AG09319 (cell line): ENCODE measurements at places on chromosomes 13 and 19.

- DNase-seq = no peak
Measured at GRCh38 chr19:53131085-53131590, 1.6 kb downstream of the ZNF415 start.

DNA sequence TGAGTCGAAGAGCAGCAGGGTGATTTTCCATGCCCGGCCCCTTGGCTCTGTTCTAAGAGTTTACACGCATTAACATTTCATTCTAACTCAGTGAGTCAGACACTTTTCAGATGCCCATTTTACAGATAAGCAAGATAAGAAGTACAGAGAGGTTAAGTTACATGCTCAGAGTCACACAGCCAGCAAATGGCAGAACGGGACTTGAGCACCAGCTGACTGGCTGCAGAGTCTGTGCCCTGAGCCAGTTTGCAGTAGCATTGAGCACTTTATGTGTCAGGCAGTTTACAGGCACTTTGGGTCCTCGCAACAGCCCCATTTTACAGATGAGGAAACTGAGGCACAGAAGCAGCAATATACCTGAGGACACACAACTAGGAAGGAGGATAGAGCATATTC lies 19.0 kb downstream of the CCDC8 start:
- DNase-seq = no peak

DNA sequence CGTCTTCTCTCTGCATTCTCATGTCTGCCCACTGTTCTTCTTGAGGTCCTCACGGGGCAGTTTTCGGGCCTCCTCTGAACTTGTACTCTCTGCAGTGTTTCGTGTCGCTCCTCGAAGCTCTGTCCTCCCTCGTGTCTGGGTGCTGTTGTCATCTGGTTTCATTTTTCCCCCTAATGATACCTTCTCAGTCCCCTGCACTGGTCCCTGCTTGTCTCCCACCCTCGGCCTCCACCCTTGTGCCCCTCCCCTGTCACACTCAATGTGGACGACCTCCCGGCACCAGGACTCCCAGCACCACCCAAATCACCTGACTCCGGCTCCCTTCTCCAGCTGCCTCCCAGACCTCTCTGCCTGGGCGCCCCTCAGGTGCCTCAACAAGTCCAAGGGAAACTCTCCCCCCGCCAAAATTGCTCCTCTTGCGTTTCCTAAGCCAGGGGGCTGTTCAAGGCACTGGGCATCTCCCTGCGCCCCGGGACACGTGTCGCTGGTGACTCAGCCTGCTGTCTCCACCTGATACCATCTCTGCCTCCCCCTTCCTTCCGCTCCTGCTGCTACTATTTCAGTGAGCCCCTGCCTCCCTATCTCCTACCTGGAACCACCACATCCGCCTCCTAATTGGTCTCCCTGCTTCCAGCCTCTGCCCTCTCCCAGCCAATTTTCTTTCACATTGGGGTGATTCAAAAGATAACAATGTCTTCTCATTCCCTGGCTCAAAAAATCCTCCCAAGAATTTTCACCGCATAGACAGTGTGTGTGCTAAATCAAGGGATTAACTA lies 49.5 kb downstream of the RFX2 start:
- no peak for DNase-seq

- no peak for DNase-seq
Measured at GRCh38 chr13:45788011-45788410, 63.5 kb downstream of the SIAH3 start.

DNA sequence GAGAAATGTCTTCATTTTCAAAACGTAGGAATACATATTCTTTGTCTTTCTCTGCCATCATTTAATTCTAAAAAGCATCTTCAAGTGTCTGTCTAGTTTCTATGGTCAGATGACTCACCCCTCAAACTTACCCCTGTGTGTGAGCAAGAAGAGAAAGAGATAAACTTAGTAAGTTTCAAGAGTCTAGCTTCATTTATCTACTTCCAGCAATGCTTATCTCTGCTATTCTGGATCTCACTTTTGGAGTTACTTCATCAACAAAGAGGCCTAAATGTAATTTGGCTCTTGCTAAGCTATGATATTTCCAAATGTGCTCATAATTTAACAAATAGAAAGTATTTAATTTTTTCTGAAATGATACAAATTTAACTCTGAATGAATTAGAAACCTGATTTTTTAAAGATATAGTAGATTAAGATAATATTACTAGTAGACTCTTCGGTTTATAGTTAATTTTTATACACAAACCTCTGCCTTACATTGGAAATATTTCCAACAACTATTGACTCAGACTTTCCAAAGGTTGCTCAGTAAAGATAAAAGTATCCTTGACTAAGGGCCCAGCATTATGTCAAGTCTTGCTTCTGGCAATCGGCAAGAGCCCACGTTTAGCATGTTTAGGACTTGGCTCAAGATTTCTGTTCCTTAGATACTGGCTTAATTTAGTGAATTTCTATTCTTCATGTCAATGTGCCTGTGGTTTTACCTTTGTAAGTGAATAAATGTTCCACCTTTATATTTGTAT lies 1511.0 kb upstream of the SLC10A2 start:
- DNase-seq = no peak

DNA sequence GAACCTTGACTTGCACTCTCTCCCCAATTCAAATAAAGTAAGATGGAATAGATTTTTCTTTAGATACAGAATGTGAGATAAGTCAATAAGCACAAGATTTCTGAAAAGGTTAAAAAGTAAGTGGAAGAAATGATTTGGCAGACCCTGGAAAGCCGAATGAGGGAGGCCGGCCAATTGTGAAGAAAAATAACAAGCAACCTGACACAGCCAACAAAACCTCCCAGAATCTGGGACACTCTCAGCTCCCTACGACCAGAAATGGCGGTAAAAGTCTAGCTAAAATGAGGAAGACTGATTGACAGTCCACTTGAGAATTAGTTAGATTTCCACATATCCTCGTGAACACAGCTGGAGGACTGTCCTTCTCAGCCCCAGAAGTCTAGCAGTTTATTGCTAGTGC lies 85.4 kb downstream of the KLF12 start:
- no peak for DNase-seq

DNA sequence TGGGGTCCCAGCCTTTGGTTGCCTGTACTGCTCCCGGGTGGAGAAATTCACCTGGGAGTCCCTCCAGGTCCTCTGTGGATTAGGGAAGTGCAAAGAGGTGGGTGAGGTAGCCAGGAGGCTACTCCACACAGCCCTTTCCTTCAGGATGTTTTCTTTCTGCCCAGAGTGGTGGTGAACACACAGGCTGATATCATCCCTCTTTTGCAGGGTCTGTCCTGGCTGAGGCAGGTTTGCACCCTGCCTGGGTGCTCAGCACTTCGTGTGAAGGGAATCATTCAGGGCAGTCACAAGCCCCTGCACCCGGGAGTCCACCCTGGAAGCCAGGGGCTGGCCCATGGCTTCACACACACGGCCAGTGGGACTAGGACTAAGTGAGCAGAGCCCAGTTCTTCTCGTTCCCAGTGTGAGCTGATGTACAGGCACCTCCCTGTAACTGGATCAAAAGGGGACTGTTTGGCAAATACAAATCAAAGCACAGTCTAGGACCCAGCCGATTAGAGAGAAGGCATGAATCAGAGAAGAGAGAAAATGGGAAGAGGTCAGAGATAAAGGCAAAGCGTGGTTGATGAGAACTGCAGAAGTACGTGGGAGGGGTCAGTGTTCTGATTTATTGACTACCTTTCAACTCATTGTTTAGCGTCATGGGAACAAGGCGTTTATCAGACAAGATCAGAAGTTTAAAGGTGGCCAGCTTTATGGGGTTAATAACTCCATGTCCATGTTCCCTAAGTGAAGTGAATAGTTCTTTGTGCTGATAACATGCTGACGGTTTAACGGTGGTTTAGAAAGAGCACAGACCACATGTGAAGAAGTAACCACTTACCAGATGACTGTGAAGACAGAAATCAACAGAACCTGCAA lies 30.4 kb upstream of the SPATA13 start:
- no peak for DNase-seq

DNA sequence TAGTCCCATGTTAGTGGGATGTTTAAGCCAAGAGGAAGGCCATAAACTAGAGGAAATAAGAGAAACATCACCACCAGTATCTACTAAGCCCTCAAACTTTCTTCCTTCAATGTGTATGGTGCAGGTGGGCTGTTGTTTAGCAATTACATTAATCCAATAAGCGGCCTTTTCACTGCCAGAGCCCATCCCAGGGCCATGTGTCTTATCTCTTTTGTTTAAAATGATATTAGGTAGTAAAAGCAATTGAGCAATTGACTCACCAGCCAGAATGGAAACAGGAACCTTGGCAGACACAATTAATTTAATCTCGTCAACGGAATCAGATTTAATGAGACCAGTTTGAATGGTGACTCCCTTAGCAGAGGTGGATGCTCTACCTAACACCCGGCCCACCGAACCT lies 1503.5 kb downstream of the UQCRFS1 start:
- no peak for DNase-seq

- no peak for DNase-seq
Measured at GRCh38 chr13:98096059-98096458, 46.8 kb upstream of the FARP1 start.

- no peak for DNase-seq
Measured at GRCh38 chr19:48950159-48950558, 4.5 kb upstream of the BAX start.

GRCh38 chr13:98482476-98483444 lies 94.1 kb downstream of the STK24 start:
- DNase-seq = peak; percentile 61

DNA sequence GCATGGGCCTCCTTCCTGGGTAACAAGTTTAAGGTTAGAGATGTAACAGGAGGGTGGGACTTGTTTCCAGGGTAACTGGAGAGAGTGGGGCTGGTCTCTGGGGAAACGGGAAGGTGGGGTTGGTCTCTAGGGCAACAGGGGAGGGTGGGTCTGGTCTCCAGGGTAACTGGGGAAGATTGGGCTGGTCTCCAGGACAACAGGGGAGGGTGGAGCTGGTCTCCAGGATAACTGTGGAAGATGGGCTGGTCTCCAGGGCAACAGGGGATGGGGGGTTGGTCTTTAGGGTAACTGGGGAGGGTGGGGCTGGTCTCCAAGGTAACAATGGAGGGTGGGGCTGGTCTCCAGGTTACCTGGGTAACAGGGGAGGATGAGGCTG lies 36.5 kb downstream of the SPTBN4 start:
- no peak for DNase-seq

DNA sequence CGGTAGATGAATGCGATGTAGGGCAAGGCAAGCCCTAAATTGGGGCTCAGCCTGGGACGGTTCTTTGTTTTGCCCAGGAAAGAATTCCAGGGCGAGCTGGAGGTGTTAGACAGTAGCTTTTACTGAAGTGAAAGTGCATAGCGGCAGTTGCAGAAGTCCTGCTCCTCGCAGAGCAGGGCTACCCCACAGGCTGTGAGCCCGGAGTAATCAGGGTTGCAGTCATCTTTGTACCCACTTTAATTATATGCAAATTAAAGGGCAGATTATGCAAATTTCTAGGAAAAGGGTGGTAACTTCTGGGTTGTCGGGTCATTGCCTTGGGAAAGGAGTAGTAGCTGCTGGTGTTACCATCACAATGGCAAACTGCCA lies 30.5 kb downstream of the VAV1 start:
- no peak for DNase-seq

GRCh38 chr19:33621811-33622504 lies at the start of gene CHST8:
CHST8 (plus strand) TSS chr19:33621953; CDS start chr19:33689262, 67,309 bp downstream.
- no peak for DNase-seq

DNA sequence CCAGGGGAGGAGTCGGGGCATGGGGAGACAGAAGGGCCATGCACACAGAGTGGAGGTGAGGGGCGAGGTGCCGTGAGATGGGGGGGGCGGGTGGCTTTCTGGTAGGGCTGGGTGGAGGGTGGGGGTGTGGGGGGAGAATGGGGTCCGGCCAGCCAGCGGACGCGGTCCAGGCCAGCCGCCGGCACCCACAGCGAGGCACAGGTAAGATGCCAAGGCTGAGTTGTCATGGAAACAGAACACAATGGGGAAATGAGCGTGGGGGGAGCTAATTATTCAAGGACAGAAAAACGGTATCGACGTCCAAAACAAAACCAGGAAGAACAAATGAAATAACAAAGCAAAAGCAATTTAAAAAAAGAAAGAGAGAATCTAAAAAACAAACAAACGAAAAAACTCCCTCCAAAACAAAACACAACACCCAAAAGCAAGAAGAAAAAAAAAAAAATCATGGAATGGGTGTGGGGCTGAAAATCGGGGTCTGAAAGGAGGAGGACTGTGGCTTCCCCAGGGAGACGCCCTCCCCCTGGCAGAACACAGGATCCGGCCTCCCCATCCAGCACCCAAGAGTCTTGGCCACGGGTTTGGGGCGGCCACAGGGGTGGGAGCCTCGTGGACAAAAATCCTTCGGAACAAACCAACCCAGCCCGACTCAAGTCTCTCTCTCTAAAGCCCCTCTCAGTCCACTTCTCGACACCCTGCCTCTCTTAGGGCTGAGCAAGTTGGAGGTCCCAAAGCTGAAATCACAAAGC lies 92.5 kb downstream of the PTPRS start:
- DNase-seq = no peak
